ENCODE measurements at places on chromosomes 11 and 22. TPM values are rescaled to one million over a fixed set of nuclear protein-coding genes. Genes with fewer than 3 reads are reported as not detected.
A peak's percentile ranks its signal among the peaks of the same experiment; 100 is the strongest.

- DNase-seq: peak; percentile 15
Observed at GRCh38 chr11:13384908-13385640, 77.9 kb downstream of the BTBD10 start.

- no peak for DNase-seq
Observed at GRCh38 chr22:20240447-20240764, 27.7 kb downstream of the RTN4R start.

DNA sequence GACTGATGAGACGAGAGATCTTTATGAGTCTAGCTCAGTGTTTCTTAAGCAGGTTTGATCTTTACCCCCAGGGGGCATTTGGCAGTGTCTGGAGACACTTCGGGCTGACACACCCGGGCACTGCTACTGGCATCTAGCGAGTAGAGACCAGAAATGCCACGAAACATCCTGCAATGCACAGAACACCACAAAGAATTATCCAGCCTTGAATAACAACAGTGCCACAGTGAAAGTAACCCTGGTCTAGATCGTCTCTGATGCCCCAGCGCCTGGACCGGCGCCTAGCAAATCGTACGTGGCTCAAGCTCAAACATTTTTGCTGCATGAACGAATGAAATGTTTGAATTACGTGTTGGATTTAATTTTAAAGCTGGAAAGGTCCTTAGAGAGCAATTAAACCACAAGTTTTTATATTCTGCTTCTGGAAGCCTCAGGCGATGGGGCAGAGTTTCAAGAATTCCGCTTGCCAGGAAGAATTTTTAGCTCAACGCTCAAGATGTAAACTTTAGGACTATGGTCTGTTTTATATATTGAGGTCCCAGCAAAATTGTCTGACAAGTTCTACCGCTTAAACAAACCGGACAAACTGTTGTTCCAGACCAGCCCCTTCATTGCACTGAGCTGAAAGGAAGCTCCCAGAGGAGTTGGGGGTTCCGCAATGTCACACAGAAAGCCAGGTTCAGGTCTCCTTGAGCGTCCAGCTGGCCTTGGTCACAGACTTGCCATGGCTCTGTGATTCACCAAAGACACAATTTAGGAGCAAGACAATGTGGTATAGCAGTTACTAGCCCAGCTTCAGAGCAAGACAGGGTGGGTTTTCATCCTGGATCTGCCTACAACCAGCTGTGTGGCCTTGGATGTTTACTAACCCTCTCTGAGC is 44.2 kb upstream of the SMTN start:
- DNase-seq: no peak

GRCh38 chr11:77801477-77801876 is 19.0 kb downstream of the RSF1 start:
- no peak for DNase-seq

- DNase-seq: no peak
Observed at GRCh38 chr11:35747668-35748067, 85.1 kb downstream of the TRIM44 start.

DNA sequence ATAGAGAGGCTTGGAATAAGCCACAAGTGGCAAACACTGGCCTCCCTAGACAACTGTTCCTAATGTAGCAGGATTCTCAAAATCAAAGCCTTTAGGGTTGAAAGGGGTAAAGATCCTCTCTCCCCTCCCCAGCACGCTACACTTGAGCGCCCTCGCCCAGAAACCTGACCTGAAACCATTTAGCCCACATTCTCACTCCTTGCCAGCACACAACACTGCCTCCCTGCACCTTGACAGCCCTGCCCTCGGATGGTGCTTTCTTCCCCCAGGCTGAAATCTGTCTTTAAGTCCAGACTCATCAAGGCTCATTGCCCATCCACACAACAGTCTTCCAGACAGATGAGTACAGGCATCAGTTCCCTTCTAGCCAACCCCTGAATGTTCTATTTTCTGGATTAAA is 26.5 kb downstream of the CWC15 start:
- DNase-seq: no peak

OR2AG1 gene
- total RNA-seq: not detected

GAL3ST1 gene
- total RNA-seq: 1.1 TPM

SLC22A6 gene
- not detected for total RNA-seq

Measured in Panc1 (cell line).